Colonic mucosa (tissue), 4 donors: ENCODE measurements at places on chromosomes 12 and 14. TPM values are rescaled to one million over a fixed set of nuclear protein-coding genes. Genes with fewer than 3 reads are reported as not detected.

Gene KCNJ8
- total RNA-seq: 0.37 TPM

Gene FANCM
- 8.8 TPM for total RNA-seq

Gene SCFD1
- total RNA-seq: 78.7 TPM

Gene ZFHX2
- 1.8 TPM for total RNA-seq

Gene PIWIL1
- not detected for total RNA-seq

Gene SALL2
- total RNA-seq: 1.7 TPM

- peaks cover 7% of the 10 kb centered on the region for H3K27me3 ChIP-seq
- peak overlapping the region; percentile 83 for H3K27ac ChIP-seq
Measured at GRCh38 chr14:52950410-52950897, 396 bp downstream of the FERMT2 start.

DNA sequence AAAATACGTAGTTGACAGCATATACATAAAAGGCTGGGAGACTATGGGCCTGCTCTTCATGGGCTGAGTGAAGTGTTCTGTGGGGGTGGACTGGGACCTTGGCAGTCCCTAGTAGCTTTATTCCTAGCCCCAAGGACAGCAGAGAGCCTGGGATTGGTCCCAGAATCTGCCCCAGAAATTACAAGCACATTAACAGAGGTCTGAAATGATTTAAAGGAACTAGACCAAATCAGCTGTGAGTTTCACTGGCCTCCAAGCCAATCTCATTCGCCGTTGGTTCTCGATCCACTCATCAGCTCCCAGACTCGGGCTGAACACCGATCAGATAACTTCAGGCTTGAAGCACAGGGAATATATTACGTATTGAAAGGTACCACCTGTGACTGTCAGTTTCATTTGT lies 77.0 kb upstream of the PSMC1 start:
- H3K4me1 ChIP-seq: no peaks in the 10 kb centered on the region
- no peak overlapping the region for H3K4me3 ChIP-seq
- H3K27me3 ChIP-seq: no peaks in the 10 kb centered on the region

DNA sequence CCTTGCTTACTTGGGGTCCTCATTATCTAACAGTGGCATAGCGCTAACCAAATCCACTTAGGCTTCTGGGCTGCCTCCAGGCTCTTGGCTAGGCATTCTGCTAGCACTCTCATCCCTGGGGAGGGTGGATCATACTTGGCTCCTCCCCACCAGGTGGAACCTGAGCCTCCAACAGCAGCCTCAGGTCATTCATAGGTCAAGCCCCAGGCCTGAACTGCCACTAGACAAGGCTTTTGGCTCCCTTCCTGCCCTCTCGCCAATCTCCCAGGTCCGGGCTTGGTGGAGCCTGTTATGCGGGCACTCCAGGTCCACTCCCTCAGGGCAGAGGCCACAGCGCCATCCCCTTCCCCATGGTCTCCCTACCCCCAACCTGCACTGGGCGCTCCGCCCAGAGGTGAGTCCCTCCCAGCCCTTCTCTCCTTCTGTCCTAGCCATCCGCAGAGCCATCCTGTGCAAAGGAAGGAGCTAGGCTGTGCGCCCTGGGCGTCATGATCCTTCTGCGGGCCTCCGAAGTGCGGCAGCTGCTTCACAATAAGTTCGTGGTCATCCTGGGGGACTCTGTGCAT lies 154.9 kb upstream of the AMIGO2 start:
- no peaks in the 10 kb centered on the region for H3K27me3 ChIP-seq
- H3K4me3 ChIP-seq: no peak overlapping the region
- no peaks in the 10 kb centered on the region for H3K4me1 ChIP-seq
- H3K27ac ChIP-seq: no peak overlapping the region
- no peaks in the 10 kb centered on the region for H3K36me3 ChIP-seq

- H3K4me3 ChIP-seq: no peak overlapping the region
- peaks cover 21% of the 10 kb centered on the region for H3K27me3 ChIP-seq
- DNase-seq: no peak
- no peaks in the 10 kb centered on the region for H3K4me1 ChIP-seq
Measured at GRCh38 chr14:101461891-101462290, 99.4 kb upstream of the DIO3 start.

GRCh38 chr14:103695296-103696069 lies 19.8 kb downstream of the XRCC3 start:
- H3K4me1 ChIP-seq: peaks cover 13% of the 10 kb centered on the region
- no peaks in the 10 kb centered on the region for H3K27me3 ChIP-seq
- no peak for DNase-seq

DNA sequence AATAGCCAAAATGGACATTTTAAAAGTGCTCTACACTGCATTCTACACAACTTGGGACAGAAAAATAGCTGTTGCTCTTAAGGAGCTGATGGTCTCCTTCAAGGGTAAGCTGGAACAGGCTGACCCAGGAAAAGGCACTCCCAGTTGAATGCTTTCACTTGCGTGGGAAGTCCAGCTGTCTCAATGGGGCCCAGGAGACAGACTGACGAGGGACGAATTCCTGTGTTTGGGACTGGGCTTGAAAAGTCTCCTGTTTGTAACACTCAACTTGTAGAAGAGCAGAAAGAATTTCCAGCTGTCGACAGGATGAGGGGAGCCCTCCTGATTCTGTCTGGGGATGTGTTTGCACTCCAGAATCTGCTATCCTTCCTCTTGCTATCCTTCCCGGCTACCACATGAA lies 180.8 kb downstream of the ZFP36L1 start:
- no peaks in the 10 kb centered on the region for H3K27me3 ChIP-seq
- peaks cover 11% of the 10 kb centered on the region for H3K4me1 ChIP-seq
- H3K4me3 ChIP-seq: no peak overlapping the region

- H3K4me1 ChIP-seq: peaks cover 6% of the 10 kb centered on the region
- no peak overlapping the region for H3K4me3 ChIP-seq
- H3K36me3 ChIP-seq: no peaks in the 10 kb centered on the region
Measured at GRCh38 chr12:32450768-32451167, 51.4 kb downstream of the FGD4 start.

- H3K36me3 ChIP-seq: no peaks in the 10 kb centered on the region
- no peaks in the 10 kb centered on the region for H3K27me3 ChIP-seq
- H3K4me3 ChIP-seq: no peak overlapping the region
- H3K27ac ChIP-seq: no peak overlapping the region
- H3K4me1 ChIP-seq: no peaks in the 10 kb centered on the region
Measured at GRCh38 chr14:64178814-64179213, 115.4 kb downstream of the ESR2 start.

DNA sequence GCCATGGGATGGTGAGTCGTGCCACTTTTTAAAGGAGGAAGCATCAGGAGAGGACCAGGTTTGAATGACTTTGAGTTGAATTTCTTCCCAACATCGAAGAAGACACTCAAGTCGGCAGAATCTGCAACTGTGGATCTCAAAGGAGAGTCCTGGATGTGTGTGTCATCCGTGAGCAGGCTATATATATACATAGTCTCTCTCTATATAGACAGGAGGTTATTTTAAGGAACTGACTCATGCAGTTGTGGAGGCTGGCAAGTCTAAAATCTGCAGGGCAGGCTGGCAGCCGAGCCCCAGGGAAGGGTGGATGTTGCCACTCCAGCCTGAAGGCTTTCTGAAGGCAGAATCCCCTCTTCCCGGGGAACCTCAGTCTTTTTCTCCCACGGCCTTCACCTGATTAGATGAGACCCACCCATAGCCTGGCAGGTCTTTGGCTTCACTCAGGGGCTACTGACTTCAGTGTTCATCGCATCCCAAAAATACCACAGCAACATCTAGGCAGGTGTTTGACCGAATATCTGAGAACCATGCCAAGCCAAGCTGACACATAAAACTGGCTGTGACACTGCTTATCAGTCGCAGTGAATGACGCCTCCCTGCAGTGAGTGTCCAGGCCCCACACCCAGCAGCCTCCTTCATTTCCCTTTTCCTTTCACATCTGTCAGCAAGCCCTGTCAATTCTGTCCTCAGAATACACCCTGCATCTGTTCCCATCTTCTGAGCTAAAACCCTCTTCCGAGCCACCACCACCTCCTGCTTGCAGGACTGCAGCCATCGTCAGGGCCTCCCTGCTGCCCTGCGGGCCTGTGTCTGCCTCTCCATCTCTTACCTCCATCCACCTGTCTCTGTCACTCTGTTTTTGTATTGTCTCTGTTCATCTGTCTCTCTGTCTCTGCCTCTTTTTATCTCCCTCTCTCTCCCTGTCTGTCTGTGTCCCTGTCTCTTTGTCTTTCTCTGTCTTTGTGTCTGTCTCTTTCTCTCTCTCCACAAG lies 54.0 kb downstream of the ZNF664 start:
- no peaks in the 10 kb centered on the region for H3K27me3 ChIP-seq
- H3K36me3 ChIP-seq: no peaks in the 10 kb centered on the region
- H3K4me3 ChIP-seq: no peak overlapping the region
- no peak for DNase-seq
- no peaks in the 10 kb centered on the region for H3K4me1 ChIP-seq

DNA sequence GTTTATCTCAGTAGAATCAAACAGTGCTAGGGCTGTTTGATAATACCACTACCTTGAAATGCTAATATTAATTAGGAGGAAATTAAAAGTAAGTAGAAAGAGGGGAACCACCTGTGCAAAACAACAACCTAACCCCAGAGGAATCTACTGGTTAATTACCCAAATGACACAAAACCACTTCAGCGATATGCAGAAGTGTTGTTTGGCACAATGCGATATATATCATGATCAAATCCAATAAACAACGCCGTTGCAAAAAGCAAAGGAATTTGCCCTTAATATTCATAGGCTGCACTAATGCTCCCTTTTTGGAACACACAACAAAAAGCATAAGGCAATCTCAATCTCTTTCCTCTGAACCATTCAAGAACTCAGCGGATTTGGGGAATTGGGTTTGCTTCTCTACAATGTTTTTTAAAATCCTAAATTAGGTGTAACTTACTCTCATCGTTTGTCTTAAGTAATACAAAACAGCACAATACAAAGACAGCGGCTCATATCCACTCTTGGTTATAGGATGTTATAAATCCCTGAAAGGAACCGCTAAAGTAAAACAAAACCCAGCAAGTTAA lies 1.5 kb downstream of the MAP4K5 start:
- H3K4me1 ChIP-seq: no peaks in the 10 kb centered on the region
- peak overlapping the region; percentile 95 for H3K4me3 ChIP-seq
- no peaks in the 10 kb centered on the region for H3K27me3 ChIP-seq
- peak overlapping the region; percentile 99 for H3K27ac ChIP-seq
- no peaks in the 10 kb centered on the region for H3K36me3 ChIP-seq

DNA sequence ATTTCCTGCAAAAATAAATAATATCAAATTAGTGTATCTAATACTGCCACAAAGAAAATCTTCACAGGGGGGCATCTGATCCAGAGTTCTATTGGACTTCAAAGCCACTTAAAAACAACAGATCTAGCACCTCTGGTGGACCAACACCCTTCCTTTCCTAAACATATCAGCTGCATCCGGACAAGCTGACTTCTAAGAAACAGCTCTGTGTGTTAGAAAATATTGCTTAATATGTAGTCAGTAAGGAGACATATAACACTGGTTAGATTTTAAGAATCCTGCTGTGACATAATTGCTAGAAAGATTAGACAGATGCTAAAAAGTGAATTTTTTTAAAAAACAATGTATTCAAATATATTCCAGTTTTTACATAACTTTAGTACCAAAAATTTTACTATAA lies 61.1 kb upstream of the PTPRB start:
- no peaks in the 10 kb centered on the region for H3K27me3 ChIP-seq
- no peaks in the 10 kb centered on the region for H3K36me3 ChIP-seq
- no peak for DNase-seq
- H3K27ac ChIP-seq: no peak overlapping the region

- no peak for DNase-seq
- H3K27me3 ChIP-seq: no peaks in the 10 kb centered on the region
- H3K4me1 ChIP-seq: no peaks in the 10 kb centered on the region
- H3K36me3 ChIP-seq: no peaks in the 10 kb centered on the region
- H3K4me3 ChIP-seq: no peak overlapping the region
Measured at GRCh38 chr12:108196319-108196718, 67.2 kb downstream of the WSCD2 start.
